ENCODE measurements at places on chromosomes 3 and 15.

GRCh38 chr15:60362321-60363086 lies 35.3 kb downstream of the ANXA2 start:
- DNase-seq, result no peak

DNA sequence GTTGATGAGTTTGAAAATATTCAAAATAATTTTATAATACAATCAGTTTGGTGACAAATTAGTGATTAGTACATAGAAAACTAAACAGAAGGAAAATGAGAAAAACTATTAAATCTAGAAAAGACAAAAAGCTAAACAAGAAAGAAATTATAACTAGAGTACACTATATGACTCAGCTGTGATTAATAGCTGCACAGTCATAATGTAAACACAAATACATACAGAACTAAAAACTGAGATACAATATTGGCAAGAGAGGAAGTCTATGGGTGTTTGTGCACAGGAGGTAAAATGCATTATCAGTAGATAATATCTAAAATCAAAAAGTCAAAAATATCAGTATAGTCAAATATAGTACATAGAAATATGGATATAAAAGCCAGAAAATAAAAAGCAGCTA lies 80.7 kb upstream of the PCSK6 start:
- DNase-seq, result no peak

GRCh38 chr3:30596152-30596551 lies 10.2 kb upstream of the TGFBR2 start:
- DNase-seq, result no peak

DNA sequence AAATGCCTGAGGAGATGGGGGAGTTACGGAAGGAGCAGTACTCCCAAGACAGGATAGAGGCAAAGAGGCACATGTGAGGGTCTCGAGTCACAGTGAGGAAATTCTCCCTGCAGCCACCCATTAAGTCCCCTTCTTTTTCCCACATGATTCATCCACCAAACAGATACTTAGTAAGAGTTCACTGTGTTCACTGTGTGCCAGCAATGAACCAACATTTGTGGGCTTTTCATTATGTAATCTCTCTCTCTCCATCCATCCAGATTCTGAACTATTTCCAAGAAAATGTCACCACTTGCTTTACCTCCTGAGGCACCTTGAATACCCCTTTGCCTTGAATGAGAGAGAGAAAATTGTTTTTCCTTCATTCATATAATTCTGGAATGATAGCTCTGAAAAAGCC lies 24.6 kb upstream of the LRRFIP2 start:
- no peak for DNase-seq

GRCh38 chr15:96416218-96416933 lies 85.9 kb downstream of the NR2F2 start:
- DNase-seq, result no peak

DNA sequence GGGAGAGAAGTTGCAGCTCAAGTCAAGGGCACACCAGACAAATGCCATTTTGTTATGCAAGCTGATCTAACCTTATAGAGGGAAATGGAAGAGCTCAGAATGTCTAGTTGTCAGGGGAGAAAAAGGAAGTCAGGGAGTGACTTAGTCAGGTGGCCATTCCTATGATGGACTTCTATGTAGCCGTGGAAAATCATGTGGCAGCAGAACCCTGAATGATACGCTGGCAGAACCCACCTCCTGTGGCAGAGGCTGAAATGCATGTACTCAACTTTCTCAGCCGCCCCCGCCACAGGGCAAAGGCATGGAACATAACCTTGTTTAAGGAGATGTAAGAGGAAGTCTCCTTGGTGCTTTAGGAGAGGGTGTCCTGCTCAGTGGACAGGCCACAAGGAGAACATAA lies 37.7 kb upstream of the PARL start:
- DNase-seq, result no peak

DNA sequence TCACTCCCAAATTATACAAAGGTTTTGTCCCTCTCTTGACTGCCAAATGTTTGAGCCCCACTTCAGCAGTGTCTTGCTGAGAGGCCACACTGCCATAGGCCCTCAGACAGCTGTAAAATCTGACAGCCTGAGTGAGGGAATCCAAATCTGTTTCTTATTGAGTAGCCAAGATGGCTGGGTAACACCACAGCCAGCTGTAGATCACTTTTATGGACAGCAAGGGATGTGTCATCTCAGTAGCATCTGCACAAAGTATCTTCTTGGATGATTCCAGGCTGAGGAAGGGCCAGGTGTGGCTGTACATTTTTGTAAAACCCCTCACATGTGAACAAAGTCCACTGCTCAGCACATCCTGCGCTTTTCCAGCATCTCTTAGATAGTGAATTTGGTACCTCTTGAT lies 237.0 kb upstream of the LRTM1 start:
- no peak for DNase-seq

GRCh38 chr15:66740802-66741201 lies 38.8 kb downstream of the SMAD6 start:
- DNase-seq, result no peak

DNA sequence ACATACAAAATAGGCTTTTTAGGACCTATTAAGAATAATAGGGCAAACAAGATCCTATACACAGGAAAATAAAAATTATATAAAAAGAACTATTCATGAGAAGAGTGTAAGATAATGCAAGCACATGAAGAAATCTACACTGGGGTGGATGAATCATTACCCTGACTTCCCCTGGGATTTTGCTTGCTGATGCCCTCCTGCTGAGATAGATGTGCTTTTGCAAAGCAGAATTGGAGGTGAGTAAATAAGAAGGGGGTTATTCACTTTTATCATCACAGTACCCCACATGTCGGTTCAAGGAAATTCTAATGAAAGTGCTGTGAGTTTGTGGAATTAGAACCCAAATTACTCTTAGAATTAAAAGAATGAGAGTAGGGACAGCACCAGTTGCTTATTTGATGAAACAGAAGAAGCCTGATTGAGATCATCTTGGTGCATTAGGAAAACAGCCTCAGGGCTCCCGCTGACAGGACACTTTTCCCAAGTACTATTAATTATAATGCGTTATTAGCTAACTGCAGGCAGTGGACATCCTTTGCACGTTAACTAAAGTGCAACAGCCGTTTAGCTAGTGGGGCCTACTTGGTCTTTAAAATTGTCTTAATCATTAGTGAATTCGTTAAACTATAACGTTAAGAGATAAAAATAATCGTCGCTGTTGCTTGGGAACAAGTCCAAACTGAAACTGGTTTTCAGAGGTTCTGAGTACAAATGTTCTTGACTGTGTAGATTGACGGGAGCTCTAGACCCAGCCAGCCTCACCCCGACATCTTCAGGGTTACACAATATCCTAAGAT lies 48.4 kb downstream of the SLC2A2 start:
- no peak for DNase-seq

GRCh38 chr15:90629217-90629616 lies 87.9 kb upstream of the BLM start:
- DNase-seq, result no peak

Data from naive thymus-derived CD8-positive, alpha-beta T cell (primary cell).